Naive B cell (primary cell): ENCODE measurements at places on chromosomes 7 and 10. TPM values are rescaled to one million over a fixed set of nuclear protein-coding genes. Genes with fewer than 3 reads are reported as not detected.

Gene LIPN
- polyA plus RNA-seq, result 0.50 TPM

Gene TMEM26
- polyA plus RNA-seq, result not detected

Gene SPAM1
- not detected for polyA plus RNA-seq

DNA sequence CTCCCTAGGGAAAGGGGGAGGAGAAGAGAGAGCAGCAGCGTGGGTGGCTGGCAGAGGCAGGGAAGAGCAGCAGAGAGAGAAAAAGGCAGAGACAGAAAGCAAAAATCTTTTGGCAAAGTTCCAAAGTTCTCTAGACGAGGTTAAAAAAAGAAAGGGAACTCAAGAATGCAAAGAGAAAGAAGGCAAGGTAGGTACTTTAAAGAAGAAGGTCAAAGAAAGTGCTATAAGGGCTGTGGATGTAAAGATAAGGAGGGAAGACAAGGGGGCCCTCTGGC lies 20.2 kb upstream of the OPTN start:
- DNase-seq, result no peak

GRCh38 chr10:86580521-86580891 lies 58.9 kb upstream of the WAPL start:
- no peak for DNase-seq

DNA sequence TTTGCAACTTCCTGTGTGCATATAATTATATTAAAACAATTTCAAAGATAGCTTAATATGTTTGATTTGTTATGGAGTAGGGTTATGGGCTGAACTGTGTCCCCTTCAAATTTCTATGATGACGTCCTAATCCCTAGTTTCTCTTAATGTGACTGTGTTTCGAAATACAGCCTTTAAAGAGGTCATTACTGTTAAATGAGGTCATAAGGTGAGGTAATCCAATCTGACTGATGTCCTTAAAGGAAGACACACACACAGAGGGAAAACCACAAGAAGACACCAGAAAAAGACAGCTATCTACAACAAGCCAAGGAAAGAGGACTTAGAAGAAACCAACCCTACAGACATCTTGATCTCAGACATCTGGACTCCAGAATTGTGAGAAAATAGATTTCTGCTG lies 407.4 kb downstream of the MAGI2 start:
- no peak for DNase-seq
